ENCODE measurements at places on chromosomes 13 and 19. TPM values are rescaled to one million over a fixed set of nuclear protein-coding genes. Genes with fewer than 3 reads are reported as not detected.

The USHBP1 gene
- not detected for total RNA-seq

The TBC1D17 gene
- total RNA-seq, result 29.8 TPM

The RGCC gene
- 77.8 TPM for total RNA-seq

The ATP8B3 gene
- total RNA-seq, result 8.4 TPM

The PRRG2 gene
- total RNA-seq, result 0.52 TPM

All from activated naive CD4-positive, alpha-beta T cell treated with anti-CD3 and anti-CD28 coated beads for 36 hours (primary cell).